ENCODE measurements at places on chromosomes 2 and 18.

GRCh38 chr2:160384791-160385190 is 108.8 kb downstream of the RBMS1 start:
- DNase-seq: no peak

GRCh38 chr2:45256173-45256866 is 247.1 kb upstream of the SIX2 start:
- DNase-seq: no peak

DNA sequence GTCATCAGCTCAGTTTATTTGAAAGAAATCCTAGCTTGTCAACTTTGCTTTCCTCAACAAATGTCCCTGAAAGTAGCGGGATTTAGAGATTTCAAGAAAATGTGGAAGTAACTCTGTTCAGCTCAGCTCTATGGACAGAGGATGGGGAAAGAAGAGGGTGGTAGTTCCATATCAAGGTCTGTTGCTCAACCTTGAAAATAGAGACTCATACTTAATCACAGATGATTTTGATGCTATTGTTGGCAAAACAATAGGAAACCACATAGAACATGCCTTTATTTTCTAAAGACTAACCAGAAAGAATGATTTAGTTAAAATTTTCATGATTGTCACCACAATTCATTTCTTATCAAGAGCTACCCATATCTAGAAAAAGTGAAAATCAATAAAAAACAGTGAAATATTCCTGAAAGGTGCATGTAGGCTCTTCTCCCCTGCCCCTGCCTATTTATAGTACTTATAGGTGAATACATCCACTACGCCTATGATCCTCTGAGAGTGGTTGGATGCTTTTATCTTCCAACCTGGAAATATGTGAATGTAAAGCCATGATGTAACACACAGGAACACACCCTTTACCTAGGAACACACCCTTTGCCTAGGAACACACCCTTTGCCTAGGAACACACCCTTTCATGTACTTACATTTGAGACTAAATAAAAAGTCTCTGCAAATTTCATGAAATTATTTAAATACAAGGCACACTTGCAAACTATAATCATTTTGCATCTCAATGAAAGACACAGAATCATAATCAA is 65.8 kb downstream of the ETAA1 start:
- DNase-seq: no peak

- DNase-seq: no peak
Observed at GRCh38 chr2:102558463-102558862, 60.9 kb upstream of the SLC9A2 start.

DNA sequence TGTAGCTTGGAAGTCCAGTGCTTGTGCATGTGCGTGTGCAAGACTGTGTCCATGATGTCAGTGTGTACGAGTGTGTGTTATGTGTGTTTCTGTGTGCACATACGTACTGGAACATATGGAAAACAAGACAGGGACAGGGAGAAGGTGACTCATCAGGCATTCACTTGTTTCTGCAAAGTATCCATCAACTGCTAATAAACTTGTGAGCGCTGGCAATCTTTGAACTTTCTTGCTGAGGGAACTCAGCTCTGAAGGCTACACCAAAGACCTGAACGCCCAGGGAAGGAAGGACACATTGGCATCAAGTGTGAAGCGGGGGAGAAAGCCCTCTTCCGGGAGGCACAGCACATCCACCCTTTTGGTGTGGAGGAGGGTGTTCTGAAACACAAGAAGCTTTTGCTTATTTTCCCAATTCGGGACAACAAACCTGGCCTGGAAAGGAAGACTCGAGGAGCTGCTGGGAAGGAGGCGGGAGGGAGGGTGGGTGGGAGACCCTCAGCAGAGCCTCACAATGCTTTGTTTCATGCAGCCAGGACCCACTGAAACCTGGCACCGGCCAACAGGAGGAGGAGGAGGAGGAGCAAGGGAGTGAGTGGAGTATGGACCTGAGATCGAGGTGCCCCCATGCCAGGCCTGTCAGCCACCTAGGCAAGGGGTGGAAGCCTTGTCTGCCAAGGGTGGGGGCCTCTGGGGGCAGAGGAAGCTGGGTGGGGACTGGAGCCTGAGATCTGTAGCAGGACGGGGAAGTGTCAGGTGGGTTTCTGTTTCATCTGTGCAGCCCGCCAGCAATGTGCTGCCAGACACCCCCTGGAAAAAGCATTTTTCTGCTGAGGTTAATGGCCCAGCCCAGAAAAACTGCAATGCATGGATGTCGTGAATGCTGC is 26.8 kb downstream of the SMAD7 start:
- peak; percentile 19 for DNase-seq

GRCh38 chr2:77054938-77055337 is 467.2 kb downstream of the LRRTM4 start:
- DNase-seq: peak; percentile 39

- DNase-seq: no peak
Observed at GRCh38 chr2:189587780-189588179, 7.2 kb upstream of the SLC40A1 start.

DNA sequence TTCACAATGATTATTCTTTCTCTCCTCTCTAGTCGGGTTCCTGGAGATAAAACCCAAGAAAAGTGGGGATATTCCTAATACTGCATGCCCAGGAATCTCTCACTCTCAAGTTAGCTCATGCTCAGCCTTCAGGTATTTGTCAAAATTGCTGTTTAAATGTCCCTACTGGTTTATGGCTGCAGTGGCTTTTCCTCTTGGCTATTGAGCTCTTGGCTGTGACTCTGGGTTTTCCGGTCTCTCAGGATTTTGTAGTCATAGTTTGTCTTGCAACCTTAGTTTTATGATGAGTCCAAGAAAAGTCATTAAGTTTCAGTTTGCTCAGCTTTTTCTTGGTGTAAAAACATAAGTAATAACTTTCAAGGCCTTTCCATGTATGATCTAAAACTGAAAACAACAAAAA is 820.7 kb upstream of the HS6ST1 start:
- no peak for DNase-seq

- DNase-seq: no peak
Observed at GRCh38 chr2:105070010-105070865, 32.4 kb downstream of the MRPS9 start.

- no peak for DNase-seq
Observed at GRCh38 chr2:136017786-136018185, 32.4 kb upstream of the DARS1 start.

- no peak for DNase-seq
Observed at GRCh38 chr2:17574406-17575073, 34.0 kb downstream of the VSNL1 start.

GRCh38 chr18:43855376-43855775 is 578.1 kb upstream of the SYT4 start:
- DNase-seq: no peak

DNA sequence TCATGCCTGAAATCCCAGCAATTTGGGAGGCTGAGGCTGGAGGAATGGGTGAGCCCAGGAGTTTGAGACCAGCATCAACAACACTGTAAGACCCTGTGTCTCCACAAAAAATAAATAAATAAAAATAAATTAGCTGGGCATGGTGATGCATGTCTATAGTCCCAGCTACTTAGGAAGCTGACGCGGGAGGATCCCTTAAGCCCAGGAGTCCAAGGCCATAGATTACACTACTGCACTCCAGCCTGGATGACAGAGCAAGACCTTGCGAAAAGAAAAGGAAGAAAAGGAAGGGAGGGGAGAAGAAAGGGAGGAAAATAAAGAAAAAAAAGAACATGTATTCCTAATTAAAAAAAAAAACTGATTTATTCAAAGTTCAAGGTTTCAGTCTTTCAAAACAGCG is 78.2 kb downstream of the TRIP12 start:
- no peak for DNase-seq

- DNase-seq: peak; percentile 8
Observed at GRCh38 chr18:3579701-3580100, 129.7 kb downstream of the TGIF1 start.

GRCh38 chr2:25561136-25561850 is 112.1 kb downstream of the DTNB start:
- no peak for DNase-seq

GRCh38 chr2:148979919-148980277 is 58.6 kb upstream of the LYPD6B start:
- no peak for DNase-seq

GRCh38 chr18:21557607-21558253 is 42.8 kb downstream of the ESCO1 start:
- DNase-seq: no peak

DNA sequence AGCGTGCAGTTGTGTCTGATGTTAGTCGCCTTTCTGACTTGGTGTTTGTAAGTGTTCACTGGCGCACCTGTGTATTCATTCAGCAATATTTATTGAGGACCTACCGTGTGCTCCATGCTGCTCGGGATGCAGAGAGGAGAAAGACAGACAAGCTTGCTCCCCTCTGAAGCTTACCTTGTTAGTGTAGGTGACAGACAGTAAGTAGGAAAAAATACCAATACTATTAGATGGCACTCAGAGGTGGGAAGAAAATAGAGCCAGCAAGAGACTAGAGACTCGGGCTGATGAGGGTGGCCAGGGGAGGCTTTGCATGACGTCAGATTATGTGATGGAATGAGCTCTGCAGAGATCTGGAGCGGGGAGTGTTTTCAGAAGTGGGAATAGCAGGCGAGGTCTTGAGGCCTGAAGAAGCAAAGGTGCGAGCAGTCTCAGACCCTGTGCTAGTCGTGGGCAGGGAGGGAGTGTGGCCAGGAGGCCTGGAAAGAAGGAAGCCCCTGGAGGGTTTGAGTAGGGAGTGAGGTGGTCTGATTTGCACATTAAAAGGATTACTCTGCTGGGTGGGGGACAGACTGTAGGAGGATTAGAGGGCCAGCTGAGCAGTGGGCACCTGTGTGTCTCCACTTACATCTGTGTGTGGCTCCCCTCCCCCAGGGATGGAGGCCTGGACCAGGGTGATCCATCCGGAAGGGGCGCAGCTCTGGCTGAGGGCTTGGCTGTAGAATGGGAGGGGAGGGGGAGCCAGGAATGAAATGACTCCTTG is 11.8 kb downstream of the MTCL1 start:
- no peak for DNase-seq

DNA sequence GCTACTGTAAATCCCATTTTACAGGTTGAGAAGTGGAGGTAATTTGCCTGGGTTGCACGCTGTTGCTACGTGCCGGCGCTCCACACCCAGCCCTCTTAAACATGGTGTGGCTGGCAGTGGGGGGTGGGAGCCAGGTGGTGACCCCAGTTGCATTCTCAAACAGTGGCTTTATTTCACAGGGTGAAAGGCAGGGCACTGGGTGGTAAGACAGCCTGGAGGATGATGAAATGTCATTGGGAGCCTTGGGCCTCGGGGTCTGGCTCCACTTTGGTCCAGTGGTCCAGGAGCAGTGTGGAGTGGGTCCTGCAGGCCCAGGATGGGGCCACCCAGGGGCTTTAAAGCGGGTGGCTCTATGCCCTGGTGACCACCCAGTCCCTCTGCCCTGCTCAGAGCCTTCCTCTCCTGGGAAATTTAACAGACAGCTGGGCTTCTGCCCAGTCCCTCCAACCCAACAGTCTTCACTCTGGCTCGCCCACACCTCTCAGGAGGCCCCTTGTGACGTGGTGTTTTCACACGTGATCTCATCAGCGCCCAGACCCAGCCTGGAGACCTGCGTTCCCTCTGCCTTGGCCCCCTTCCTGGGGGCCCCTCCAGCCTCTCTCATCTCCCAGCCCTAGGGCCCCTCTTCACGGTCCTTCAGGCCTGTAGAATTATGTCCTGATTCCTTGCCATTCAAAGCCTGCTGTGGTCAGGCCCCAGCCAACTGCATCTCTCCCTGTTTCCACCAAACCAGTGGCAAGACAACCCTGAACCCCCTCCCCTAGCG is 92.5 kb downstream of the INHBB start:
- DNase-seq: no peak

- DNase-seq: no peak
Observed at GRCh38 chr2:181421131-181421458, 36.1 kb upstream of the ITGA4 start.

DNA sequence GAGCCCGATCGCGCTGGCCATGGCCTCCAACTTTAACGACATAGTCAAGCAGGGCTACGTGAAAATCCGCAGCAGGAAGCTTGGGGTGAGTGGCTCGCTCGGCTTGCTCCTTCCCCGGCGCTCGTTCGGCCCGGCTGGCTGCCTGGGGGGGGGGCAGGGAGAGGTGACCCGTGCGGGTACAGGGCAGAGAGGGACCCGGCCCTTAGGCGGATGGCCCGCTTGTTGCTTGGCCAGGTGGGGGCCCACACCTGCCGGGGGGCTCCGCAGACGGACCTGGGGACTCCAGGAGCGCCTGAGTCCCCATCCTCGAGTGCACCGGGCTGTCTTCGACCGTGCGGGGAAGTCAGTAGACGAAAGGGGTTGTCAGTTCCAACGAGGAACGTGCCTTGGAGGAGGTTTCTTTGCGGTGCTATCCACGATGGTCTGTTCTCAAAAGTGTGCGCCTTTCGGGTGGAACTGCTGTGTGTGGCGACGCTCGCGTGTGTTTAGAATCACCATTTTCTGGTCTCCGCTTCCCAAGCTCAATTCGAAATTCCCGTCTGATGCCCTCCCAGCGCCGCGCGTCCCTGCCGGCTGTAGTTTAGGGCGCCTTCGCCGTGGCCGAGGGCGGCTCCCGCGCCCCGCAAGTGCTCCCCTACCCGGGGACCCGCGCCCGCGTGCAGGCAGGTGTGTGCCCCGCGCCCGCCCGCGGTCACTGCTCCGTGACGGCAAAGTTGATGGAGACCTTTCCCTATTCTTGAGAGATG is 711 bp downstream of the DOK6 start:
- peak; percentile 85 for DNase-seq

DNA sequence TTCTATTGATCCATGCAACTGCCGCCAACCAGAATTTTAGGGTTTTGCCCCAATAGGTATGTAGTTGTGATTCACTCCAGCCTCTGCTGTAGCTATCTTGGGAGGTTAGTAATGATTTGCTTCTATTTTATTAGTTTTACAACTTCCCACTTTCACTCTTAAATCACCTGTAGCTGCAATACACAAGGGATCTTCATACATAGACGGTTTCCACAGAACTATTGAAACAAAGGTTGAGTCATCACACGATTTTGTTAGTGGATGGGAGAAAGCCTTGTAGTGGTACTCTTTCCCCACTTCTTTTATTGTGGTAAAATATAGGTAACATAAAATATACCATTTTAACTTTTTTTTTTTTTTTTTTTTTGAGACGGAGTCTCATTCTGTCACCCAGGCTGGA is 104.2 kb upstream of the SPRED2 start:
- no peak for DNase-seq

DNA sequence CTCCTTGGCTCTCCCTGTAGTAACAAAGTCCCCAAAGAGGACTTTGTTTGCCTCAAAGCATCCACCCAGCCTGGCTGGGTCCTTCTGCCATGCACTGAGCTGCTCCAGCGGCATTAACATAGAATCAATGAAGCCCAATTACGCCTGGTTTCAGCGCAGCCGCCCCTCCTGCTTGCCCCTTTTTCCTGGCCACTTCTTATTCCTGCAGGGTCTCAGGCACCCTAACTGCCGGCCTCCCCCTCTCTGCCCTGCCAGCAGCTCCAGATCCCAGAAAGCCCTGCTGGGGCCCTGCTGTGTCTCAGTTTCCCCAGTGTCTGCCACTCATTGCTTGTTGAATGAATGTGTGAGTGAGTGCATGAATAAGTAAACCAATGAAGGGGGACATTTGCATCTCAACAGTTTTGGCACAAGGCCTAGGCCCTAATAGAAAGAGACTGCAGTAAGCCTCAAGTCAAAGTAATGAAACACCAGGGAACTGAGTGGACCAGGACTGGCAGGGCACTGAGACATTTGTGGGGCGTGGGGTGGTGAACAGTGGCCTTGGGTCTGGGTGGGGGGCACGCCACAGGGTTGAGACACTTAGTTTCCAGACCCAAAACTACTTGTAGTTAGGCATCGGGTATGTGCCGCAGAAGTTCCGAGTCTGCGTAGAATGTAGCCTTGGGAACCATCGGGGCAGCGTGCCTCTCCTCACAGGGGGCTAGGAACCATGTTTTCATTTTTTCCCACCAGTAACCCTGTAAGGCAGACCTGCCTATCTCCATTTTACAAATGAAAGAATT is 60.6 kb downstream of the SMAD7 start:
- DNase-seq: peak; percentile 53

- no peak for DNase-seq
Observed at GRCh38 chr2:191866195-191866594, 19.3 kb upstream of the CAVIN2 start.
